ENCODE measurements at places on chromosomes 7 and 10.

DNA sequence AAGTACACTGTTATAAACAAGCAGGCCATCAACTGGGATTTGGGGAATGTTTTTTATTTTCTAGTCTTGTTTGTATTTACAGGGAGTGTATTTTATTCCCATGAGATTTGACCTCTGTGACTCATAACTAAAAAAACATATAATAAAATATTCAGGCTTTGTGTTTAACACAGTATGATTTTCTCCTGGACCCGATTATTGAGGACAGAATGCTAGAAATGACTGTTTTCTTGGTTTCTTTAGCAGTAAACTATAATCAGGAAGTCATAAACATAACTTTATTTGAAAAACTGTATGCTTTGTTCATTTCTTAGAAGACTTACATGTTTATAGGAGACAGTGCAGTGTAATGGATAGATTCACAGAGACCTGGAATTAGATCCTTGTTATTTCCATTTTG lies 2.1 kb downstream of the NHLRC2 start:
- no peak for DNase-seq

DNA sequence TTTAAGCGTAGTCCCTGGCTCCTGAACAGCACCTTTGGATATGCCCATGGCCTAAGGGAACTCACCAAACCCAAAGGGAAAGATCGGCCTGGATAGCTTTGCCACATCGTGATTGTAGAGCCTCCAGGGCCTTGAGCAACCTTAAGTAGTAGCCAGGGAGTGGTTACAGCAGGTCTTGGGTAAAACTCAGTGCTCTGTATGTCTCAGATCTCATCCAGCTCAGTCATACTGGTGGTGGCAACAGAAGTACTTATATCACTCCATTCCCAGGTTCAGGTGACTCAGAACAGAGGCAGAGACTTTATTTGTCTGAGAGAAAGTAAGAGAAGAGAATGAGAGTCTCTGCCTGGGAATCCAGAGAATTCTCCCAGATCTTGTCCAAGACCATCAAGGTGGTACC lies 39.1 kb upstream of the AASS start:
- no peak for DNase-seq

DNA sequence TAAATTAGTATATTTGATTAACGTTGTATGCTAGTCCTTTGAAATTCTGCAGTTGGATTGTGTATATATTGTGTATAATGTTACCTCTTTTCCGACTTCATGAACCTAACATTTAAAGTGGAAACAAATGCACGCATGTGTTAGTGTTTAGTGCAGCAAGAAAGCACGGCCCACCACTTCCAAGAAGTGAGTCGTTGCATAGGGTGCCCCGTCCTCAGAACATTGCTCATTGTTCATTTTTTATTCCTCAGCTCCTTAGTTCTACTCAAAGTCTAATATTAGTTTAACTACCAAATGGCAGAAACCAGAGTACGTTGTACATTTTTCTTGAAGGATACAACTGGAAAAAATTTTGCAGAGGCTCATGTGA lies 407.6 kb downstream of the AUTS2 start:
- no peak for DNase-seq

GRCh38 chr7:75738604-75738974 lies at the start of gene HIP1:
TSS of gene HIP1 (minus strand) at chr7:75738941. CDS start at chr7:75738920, 21 bp downstream.
- no peak for DNase-seq

GRCh38 chr7:38222481-38223096 lies 44.5 kb downstream of the STARD3NL start:
- peak; percentile 71 for DNase-seq

DNA sequence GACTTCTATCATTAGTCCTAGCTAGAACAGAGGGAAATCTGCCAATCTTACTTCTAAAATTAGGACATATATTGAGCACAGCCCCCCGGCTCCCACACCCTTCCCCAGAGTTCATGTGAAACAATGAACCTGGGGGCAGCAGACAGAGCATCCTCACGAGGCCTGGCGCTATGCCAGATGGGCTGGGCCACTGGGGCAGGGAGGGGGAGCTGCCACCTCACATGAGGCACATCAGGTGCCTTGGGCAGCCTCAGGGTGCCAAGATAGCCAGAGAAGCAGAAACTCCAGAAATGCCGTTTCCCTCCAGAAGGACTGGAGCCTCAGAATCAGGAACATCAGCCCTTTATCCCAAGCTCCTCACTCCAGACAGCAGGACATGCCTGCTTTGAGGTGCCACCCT lies 92.8 kb upstream of the LANCL2 start:
- DNase-seq = no peak

DNA sequence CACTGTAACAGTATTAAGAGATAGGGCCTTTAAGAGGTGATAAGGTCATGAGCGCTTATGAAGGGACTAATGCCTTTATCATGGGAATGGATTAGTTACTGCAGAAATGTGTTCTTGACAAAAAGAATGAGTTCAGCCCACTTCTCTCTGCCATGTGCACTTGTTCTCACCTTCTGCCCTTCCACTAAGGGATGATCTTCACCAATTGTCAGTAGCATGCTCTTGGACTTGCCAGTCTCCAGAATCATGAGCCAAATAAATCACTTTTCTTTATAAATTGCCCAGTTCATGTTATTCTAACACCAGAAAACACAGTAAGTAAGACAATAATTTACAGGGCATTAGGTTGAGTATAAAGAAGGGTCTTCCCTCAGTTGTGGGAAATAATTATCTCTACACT lies 189.1 kb downstream of the CRPPA start:
- DNase-seq = no peak

DNA sequence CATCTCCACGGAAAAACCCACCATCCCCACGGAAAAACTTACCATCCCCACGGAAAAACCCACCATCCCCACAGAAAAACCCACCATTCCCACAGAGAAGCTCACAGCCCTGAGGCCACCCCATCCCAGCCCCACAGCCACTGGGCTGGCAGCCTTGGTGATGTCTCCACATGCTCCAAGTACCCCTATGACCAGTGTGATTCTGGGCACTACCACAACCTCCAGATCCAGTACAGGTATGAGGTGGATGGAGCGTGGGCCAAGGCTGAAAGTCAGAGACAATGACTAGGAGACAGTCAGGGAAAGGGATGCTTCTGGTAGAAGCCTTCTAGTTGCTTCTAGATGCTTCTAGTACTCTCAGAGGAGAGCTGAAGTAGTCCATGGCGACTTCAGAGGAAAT lies 19.6 kb downstream of the ZAN start:
- no peak for DNase-seq

DNA sequence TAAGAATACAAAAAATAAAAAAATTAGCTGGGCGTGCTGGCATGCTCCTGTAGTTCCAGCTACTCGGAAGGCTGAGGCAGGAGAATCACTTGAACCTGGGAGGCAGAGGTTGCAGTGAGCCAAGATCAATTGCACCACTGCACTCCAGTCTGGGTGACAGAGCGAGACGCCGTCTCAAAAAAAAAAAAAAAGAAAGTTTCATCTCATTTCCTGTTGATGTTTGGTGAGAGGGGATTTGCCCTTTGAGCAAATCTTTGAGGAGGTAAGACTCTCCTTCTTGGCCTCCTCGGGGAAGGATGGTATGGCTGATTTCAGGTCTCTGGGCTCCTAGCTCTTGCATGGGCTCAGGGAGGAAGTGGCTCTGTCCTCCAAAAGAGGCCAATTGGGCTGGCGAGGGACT lies 3.6 kb upstream of the GRID2IP start:
- DNase-seq = no peak

DNA sequence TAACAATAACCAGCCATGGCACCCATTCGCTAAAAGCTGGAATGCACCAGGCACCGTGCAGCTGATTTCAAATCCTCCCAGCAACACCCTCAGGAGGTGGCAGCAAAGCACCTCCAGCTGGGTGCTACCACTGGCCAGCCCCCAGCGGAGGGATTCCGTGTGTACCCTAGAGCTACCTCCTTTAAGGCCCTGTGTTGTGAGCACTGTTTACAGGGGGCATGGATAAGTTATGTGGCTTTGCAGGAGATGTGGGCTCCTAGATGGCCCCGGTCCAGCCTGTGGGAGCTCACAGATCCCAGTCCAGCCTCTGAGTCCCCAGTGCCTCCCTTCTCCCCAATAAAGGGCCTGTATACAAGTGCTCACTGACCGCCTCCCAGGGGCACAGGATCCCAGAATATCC lies 27.1 kb downstream of the TNRC18 start:
- peak; percentile 35 for DNase-seq

DNA sequence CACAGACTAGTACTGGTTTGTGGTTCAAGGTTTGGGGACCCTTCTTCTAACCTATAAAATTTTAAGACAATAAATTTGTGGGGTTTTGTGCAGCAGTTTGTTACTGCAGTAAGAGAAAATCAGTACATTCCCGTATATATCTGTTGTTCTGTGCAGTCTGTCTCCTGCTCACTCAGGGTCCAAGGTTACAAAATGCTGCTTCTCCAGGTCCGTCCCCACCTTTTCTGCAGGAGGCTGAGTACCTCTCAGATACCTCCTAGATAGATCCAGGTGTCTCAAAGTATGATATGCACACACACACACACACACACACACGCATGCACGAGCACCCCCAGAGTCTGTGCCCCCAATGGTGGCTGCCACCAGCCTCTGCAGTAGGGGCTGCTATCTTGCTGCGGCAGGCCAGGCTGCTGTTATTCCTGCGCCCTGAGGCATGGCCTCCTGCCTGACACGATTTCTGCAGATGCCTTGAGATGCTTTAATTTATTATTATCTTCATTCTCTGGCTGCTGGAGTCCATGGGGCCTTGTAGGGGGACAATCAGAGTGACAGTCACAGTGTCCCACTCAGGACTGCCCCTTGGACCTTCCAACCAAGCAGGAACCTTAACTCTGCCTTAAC lies 25.2 kb upstream of the ASL start:
- no peak for DNase-seq

DNA sequence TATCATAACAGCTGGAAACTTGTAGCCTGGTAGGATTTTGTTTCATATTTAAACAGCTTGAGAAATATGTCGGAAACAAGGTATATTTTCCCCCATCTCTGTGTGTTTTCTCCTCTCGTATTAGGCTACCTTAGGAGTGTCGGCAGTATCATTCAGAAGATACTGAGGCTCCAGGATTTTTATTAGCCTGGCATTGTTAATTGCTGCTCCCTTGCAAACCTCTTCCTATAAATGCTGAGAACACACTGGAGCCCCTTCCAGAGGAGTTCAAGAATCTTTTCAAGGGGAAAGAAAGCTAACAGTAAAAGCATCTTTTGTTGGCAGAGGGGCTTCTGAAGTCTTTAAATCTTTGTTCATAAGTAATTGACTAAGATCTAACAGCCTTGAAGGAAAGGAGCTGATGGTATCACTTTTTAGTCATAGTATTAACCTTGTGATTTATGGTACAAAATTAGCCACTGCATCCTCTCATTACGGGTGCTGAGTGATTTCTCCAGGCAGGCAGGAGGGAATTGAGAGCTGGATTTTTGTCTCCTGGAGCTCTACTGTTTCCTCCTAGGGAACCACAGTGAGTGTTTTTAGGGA lies 998.7 kb downstream of the LRMDA start:
- no peak for DNase-seq

DNA sequence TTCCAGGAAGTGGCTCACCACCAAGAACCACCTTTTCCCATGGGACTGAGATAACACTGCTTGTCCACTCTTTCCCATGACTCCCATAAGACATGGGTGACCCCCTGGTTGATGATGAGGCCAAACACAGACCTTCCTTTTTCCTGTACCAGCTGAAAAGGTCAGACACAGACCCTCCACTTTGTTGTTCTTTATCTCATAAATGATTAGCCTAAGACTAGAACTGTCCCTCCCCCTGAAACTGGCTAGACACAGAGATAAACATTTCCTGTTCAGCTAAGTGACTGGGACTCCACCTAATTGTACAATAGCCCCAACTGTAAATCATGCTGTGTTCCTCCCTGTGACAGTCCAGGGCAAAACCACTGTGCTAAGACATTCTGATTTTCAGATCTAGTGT lies 8.2 kb upstream of the NRG3 start:
- DNase-seq = no peak

DNA sequence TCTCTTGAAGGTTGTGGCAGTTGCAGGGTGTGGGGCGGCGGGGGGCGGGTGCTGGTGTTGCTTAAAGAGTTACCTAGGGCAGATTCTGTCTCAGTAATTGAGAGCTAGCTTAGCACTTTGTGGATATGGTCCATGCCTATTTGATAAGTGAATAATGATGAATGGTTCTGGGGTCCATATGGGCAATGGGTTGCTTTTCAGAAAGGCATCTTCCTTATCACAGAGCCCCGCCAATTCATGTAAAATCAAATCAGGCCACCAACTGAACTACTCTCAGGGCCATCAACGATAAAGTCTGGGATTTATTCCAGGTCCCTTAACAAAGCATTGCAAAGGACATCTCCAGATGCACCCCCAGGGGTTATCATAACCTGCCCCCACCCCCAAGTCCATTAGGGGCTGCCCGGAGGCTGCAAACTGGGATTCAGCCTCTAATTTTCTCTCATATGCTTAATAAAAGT lies 1.8 kb upstream of the PRRT4 start:
- no peak for DNase-seq

DNA sequence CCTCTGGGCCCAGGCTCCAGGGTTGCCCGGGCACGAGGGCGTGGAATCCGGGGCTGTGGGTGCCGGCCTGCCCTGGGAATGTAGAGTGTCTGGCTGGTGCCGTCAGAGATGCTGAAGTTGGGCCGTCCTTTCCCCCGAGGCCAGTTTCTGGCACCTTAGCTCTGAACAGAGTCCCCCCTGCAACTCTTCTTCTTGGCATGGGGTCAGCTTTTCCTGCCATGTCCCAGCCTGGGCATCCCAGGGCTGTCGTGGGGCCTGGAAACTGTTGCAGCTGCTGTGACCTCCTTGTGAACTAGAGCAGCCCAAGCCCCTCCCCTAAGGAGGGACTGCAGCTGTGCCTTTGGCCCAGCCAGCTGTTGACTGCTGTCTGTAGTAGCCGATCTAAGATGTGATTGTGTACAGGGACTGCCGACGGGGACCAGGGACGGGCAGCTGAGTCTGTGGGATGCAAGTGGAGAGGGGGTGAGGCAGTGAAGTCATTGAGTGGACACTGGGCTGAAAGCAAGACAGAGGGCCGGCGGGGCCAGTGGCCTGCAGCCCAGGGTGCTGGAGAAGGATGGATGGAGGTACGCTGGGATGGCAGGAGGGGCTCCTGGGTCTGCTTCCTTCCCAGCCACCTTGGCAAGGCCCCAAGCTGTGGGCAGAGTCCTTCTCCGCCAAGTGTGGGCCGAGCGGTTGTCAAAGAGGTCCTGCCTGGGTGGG lies 35.8 kb downstream of the GBX1 start:
- no peak for DNase-seq

DNA sequence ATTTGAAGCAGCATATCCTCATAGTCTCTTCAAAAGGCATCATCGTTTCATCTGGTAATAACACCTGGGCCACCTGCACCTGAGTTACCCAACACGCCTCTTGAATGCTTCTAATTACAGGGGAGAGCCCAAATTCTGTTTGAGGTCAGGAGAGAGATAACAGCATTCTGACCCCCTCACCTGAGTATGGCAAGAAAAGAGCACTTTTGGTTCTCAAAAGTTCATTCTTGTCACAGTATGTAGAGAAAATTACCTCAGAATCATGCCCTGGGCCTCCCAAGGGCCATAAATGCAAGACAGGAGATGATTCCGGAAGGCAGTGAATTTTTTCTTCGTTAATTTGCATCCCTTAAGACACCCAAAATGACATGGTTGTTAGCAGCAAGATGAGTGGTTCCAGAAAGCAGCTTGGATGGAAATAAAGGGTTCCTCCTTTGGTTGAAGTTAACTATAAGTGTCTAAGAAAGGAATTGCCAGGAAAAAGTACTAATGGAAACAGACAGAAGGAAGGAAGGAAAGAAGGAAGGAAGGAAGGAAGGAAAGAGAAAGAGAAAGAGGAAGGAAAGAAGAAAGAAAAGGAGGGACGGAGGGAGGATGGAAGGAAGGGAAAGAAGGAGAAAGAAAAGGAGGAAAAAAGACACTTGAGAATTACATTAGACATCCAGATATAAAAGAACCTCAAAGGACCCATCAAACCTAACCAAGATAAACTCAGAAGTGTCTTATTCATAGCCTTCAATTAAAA lies 228.4 kb upstream of the RHOBTB1 start:
- no peak for DNase-seq
